ENCODE measurements at places on chromosomes 12 and 14.

- DNase-seq, result no peak
These were observed 187.0 kb downstream of the DACT1 start for GRCh38 chr14:58824796-58825195.

- DNase-seq, result no peak
These were observed 220.2 kb upstream of the BTG1 start for GRCh38 chr12:92365836-92366235.

GRCh38 chr14:57746563-57746962 lies 119.3 kb downstream of the SLC35F4 start:
- no peak for DNase-seq

- DNase-seq, result no peak
These were observed 1.4 kb downstream of the TMTC2 start for GRCh38 chr12:82688035-82688501.

GRCh38 chr12:62776997-62777396 lies 158.0 kb downstream of the PPM1H start:
- no peak for DNase-seq

GRCh38 chr14:61347826-61348443 lies 26.6 kb downstream of the PRKCH start:
- no peak for DNase-seq

- DNase-seq, result no peak
These were observed 139.6 kb downstream of the SLC2A13 start for GRCh38 chr12:39966256-39966655.

DNA sequence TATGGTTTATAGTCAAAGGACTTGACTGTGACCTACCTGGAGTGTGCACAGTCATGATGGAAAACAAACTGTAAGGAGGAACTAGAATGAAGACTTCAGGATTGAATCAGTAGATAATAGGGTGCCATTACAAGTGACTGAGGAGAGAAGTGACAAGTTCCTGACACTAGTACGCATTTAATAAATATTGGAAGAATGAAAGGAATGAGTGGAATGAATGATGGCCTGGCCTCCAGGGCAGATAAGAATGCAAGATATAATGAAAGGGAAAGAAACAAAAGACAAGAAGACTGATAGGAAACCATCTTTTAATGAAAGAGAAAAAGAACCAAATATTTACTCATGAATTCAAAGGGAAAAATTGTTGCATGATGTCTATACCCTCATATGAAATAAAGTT lies 44.7 kb upstream of the NEDD1 start:
- no peak for DNase-seq

DNA sequence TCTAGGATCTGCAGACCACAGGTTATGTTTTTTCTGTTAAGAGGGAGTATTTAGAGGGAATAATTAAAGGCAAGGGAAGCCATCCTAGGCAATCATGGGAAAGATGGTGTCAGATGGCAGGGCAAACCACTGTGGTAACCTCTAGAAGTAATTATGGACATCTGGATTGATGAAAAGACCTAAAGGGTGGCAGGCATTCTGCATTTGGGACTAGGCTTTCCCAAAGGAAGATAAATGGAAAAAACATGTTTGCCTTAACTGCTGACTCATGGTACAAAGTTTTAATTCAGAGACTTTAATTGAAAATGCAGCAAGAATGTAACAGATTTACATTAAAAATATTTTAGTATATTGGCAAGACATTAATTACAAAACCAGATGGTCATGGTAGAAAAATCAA lies 88.1 kb downstream of the TMEM30B start:
- DNase-seq, result peak; percentile 66

- no peak for DNase-seq
These were observed 450.6 kb downstream of the ZFP36L1 start for GRCh38 chr14:68342216-68342763.

DNA sequence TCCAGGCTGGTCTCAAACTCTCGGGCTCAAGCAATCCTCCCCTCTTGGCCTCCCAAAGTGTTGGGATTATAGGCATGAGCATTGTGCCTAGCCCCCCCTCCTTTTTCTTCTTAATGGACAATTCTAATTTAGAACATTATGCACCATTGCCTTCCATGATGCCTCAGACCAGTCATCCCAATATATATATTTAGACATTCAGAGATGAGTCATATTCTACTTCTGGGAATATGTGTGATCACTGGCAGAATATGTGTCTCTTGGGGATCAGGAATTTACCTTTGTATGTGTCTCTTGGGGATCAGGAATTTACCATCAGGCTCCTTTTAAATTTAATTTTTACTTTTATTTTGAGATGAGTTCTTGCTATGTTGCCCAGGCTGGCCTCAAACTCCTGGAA lies 7.5 kb upstream of the CCDC177 start:
- DNase-seq, result no peak

- no peak for DNase-seq
These were observed 19.6 kb downstream of the MORN3 start for GRCh38 chr12:121649819-121650353.

DNA sequence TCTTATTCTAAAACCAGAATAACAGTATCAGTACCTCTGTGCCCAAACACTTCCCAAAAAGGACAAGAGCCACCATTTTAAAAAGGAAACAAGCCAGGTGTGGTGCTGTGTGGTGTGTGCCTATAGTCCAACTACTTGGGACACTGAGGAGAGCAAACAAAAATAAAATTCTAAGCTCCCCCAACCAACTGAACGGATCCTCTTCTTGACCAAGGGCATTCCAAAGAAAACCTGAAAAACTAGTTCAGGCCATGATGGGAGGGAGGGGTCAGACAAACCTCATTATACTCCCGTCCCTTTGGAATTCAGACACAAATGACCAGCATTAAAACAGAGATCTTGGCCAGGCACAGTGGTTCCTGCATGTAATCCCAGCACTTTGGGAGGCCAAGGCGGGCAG lies 20.5 kb downstream of the SLC11A2 start:
- no peak for DNase-seq

DNA sequence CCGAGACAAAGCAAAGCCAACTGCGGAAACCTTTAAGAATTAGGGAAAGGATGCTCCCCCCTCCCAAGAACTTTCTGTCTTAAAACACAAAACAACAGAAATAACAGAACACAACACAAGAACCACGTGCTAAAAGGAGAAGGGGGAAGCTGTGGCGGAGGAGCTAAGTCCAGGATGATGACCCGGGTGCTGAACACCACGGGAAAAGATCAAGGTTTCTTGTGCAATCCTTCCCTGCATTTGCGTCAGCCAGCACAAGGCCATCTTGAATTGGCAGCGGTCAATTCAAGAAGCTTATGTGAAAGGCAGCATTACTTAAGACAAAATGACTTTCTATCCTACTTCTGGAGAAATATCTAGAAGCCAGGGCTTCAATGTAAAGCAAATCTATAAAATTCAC lies 11.0 kb upstream of the CREBL2 start:
- DNase-seq, result no peak

GRCh38 chr14:101733211-101733610 lies 28.3 kb upstream of the PPP2R5C start:
- peak; percentile 3 for DNase-seq

- no peak for DNase-seq
These were observed 7.3 kb upstream of the MGP start for GRCh38 chr12:14892726-14893505.

DNA sequence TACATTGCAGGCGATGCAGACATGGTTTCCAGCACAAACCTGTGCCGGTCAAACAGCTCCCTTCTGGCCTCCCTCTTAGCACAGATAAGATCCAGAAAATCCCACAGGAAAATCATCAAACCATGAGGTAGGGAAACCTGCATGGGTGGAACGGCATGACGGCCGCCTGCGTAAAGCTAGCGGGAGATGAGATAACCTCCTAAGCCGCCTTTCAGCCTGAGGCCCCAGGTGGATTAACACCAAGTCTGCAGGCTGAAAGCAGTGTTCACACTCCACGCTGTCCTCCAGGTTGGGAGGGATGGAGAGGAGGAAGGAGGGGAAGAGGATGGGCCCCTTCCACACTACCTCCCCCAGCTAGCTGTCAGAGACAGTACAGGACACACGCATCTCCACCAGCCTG lies 63.8 kb downstream of the TSPAN11 start:
- DNase-seq, result no peak

- no peak for DNase-seq
These were observed 464.0 kb downstream of the RAD51B start for GRCh38 chr14:68283378-68284123.

- DNase-seq, result no peak
These were observed 2.1 kb downstream of the RNF10 start for GRCh38 chr12:120536064-120536791.

DNA sequence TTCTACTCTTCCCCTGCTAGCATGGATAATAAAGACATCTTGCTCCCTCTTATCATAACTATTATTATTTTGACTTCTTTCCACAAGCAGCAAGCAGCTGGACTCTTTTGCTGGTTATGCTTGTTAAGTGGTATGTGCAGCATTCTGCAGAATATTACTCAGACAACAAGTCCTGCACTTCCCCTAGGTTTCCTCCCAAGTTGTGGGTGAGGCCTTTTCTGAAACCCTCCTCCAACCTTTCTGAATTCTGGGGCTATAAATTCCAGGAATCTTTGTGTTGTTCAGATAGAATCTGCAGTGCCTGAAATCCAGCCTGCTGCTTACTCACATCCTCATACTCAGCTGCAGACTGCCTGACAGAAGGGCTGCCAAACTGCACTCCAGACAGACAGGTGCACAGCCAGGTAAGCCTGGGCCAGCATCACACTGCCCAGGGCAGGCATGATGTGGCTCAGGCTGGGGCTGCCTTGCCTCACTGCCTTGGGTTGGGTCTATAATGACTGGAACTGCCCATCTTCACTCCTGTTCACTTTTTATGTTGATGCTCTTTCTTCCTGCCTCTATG lies 6.2 kb upstream of the DHRS2 start:
- no peak for DNase-seq

- peak; percentile 2 for DNase-seq
These were observed 90.7 kb upstream of the PTPRR start for GRCh38 chr12:71011261-71011660.

DNA sequence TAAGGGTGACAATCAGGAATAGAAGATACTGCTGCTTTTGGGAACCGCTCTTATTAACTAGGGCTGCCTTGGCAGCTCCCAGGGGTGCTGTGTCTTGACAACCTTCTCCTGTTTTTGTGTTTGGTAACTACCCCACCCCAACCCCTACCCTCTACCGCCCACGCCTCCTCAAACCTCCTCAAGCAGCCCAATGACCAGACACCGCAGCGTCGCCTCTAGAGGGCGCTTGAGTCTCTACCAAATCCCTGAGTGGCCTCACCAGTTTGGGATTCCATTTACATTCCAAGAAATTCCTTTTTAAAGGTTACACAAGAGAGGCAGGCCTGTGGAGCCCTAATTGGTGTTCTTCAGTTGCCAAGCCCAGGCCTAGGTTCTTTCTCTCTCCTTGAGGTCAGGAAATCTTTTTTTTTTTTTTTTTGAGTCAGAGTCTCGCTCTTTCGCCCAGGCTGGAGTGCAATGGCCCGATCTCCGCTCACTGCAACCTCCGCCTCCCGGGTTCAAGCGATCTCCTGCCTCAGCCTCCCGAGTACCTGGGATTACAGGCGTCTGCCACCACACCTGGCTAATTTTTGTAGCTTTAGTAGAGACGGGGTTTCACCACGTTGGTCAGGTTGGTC lies 72.4 kb upstream of the USP44 start:
- peak; percentile 68 for DNase-seq

DNA sequence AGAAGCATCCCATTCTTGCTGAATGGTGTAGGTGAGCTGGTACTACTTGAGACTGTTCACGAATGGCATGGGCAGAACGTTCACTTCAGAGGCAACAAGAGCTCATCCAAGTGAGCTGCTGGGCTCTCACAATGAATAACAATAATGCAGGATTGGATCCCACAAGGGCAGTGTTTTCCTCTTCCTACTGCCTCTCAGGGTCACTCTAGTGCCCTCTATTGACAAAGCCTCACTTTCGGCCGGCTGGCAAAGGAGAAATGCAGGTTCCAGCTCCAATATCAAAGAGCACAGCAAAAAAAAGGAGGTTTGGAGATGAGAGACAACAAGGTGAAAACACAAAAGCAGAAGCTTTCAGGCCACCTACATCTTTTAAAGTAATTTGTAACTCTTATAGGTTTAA lies 74.6 kb upstream of the MYF6 start:
- no peak for DNase-seq

GRCh38 chr14:103762541-103762940 lies 46.9 kb downstream of the ZFYVE21 start:
- DNase-seq, result no peak

DNA sequence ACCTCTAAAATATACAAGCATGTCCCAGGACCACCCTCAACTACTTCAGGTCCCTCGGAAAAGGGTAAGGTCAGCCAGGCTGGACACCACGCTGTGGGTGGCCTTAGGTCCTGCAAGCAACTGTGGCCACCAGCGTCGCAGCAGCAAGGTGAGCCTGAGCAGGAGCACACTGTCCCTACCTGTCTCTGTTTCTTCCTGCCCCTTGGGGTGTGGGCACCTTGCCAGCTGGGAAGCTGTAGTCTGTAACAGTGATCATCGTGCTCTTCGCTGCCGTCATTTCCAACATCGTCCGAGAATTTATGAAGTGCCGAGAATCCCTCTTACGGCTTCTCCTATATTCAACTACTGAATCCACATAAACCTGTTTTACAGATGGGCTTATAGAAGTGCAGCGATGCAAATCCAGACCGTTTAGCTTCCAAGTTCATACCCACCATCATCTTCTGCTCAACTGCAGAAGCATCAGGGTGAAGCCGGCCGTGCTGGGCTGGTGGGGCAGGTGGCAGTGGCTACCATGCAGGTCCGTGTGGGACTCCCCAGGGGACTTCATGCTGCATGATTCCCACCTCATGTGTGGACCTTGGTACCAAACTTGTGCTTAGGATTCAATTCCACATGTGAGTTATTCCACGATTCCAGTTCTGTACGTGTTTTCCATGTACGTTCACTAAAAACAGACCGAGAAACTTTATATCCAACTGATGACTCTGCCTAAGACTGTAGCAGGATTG lies 361.3 kb upstream of the SFSWAP start:
- DNase-seq, result no peak

DNA sequence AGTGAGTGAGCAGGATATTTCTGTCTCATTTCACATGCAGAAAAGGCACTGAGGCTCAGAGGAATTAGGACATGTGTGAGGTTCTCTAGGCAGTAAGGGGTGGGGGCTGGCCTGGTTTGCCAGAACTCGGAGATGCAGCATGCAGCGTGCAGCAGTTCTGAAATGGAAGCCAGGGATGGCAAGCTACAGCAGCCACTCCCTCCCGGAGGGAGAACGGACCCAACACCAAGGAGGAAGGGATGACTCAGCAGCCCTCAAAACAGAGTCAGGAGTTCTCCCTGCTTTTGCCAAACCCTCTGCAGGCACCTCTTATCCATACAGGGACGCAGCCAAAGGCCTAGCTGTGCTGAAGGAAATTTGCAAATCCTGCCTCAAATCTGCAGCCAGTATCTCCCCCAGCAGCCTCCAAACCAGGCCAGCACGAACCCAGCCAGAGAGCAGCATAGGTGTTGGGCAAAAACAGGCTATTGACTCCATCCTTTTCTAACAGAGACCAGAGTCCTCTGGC lies 10.3 kb upstream of the SERPINA3 start:
- DNase-seq, result peak; percentile 66
